Left ventricle myocardium inferior (tissue), 1 donor: ENCODE measurements at places on chromosomes 4 and X. TPM values are rescaled to one million over a fixed set of nuclear protein-coding genes. Genes with fewer than 3 reads are reported as not detected.
A peak's percentile ranks its signal among the peaks of the same experiment; 100 is the strongest.

DNA sequence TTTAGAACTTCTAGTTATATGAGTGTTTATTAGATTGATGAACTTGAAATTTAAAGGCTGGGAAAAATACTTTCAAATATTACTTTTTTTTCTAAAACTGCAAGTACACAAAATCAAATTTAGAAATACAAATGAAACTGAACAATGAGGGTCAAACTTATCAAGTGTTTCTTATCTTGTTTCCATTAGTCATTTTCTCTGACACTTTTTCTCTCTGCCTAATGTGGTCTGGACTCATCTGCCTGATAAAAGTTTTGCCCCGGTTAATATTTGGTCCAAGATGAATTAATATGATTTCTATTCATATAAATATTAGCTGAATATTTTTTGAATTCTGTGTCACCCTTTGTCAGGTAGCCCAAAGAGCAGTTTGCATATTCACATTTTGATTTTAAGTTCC, 8.7 kb upstream of the HPGDS start:
- DNase-seq: no peak

DNA sequence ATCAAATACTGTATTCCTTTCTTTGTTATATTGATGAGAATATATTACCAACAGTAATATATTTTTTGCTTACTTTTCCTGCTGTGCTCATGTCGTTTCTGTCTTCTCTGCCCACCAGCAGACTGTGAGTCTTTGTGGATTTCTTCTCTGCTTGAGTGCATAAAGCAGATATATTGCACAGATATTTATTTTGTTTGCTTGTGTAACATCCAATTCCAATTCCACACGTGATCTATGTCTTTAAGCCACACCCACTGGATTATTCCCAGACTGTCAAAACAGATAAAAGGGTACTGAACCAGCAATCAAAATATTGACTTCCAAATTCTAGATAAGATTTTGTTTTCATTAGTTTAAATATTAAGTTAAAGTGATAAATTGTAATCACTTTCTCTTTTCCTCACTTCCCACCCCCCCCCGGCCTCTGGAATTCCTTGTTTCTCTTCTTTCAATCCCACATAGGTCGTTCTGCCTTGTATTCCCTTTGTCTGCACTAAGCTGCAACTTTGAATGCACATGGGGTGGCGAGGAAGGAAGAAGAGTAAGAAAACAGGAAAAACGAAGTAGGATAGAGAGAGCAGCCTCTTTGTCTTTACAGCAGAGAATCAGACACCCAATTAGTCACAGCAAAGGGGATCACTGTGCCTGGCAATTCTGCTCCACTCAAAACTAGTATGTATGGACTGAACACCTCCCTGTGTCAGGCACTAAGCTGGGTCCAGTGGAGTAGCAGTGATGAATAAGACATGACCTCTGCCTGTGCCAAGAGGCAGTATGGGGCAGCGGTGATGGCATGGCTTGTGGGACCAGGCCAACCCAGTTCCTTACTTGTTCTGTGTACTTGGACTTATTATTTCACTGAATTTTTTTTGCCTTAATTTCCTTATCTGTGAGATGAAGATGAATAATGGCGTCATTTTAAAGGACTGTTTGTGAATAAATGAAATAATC, at the start of gene ADH1B:
Gene ADH1B, minus strand, starts transcription at position 161 of the 951 bp plus-strand sequence. Its CDS starts 70 bp downstream, at position 91.
- no peak for DNase-seq

GRCh38 chr4:145182222-145182621, 1.8 kb upstream of the OTUD4 start:
- no peak for DNase-seq

GRCh38 chrX:40107291-40108161, 9.8 kb upstream of the BCOR start:
- peak; percentile 51 for DNase-seq

- no peak for DNase-seq
These were observed 38.2 kb downstream of the NLGN3 start for GRCh38 chrX:71182871-71183270.

DNA sequence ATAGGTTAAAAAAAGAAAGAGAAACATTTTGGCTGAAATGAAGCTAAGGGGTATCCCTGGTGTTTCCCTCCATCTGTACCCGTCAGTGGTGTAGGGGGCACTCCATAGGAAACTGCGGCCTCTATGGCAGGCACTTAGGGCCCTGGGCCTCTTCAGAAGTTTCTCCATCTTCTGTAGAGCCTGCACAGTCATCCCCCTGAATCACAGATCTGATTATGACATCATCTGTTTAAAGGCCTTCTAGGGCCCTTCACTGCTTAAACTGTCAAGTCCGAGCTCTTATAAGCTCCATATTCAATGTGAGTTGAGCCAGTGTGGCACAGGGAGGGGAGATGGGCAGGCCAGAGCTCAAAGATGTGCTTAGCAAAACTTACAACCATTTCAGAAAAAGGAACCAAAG, 241.3 kb downstream of the NR3C2 start:
- DNase-seq: no peak

DNA sequence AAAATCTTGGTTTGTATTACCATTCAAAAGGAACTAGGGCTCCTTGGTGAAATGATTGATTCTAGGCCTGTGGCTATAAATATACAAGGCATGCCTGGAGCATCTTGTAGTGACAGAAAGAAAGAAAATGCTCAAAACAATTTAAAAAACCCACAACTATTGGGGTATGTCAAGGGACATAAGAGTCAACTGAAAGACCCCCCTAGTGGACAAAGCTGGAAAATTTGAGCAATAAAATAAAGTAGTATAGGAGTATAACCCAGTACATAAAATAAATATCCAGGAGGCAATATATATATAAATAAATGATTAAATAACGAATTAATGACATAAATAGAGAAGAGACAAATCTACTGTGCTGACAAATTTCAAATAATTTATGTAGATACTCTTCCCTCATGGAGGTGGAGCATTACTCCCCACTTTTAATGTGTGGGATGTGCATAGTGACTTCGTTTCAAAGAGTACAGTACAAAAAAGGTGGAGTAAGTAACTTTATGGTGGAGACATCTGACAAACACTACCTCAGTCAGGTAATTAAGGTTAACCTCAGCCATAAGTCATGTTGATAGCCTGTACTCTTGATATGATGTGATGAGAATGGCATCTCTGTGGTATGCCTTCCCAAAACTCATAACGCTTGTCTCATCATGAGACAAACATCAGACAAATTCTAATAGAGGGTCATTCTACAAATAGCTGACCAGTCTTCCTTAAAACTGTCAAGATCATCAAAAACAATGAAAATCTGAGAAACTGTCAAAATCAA, 185.0 kb upstream of the GLRA2 start:
- DNase-seq: no peak

- DNase-seq: no peak
These were observed 245.3 kb upstream of the PITX2 start for GRCh38 chr4:110867981-110868720.

- no peak for DNase-seq
These were observed 287.6 kb downstream of the ARHGAP24 start for GRCh38 chr4:85762529-85762871.

GRCh38 chrX:74521961-74522751, 92.3 kb downstream of the RLIM start:
- DNase-seq: peak; percentile 22

DNA sequence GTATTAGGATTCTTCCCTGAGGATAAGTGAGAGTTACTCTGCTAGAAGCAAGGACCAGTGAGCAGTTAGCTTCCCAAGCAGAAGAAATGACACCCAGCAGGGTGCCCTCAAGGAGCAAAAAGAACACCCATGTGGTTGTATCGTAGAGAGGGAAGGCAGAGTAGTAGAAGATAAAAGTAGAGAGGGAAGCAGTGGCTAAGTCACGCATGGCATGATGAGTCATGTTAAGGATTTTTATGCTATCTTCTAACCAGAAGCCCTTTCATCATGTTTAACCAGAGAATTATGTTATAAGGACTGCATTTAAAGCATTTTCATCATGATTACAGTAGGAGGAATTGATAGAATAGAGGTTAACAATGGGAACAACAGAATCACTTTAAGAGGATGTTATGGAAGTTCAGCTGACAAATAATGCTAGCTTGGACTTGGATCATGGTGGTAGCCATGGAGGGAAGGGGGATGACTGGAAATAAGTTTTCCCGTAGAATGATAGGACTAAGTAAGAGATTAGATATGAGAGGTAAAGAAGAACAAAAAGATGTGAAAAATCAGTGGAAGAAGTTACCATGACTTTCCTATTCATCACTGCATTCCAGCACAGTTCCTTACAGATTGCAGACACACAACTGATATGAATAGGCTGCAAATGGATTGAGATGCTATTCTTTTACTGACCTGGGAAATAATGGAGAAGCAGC, 383.5 kb upstream of the INTU start:
- DNase-seq: no peak

DNA sequence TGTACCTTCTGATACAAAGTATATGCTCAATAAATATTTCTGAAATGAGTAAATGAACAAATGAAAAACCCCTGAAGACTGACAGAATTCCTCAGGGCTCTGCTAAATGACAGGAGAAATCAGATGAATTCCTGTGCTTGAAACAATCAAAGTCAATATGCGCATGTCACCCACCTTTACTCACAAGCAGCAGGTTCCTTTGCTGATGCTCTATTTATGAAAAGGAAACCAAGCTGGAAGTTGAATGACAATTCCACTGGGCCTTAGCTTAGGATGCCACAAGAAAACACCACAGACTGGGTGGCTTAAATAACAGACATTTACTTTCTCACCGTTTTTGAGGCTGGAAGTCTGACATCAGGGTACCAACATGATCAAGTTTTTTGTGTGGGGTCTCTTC, 477.5 kb upstream of the TEX13C start:
- DNase-seq: no peak

- no peak for DNase-seq
These were observed 8.0 kb upstream of the CPEB2 start for GRCh38 chr4:14994242-14994641.

GRCh38 chr4:139822391-139822790, 156.8 kb downstream of the MGST2 start:
- no peak for DNase-seq

DNA sequence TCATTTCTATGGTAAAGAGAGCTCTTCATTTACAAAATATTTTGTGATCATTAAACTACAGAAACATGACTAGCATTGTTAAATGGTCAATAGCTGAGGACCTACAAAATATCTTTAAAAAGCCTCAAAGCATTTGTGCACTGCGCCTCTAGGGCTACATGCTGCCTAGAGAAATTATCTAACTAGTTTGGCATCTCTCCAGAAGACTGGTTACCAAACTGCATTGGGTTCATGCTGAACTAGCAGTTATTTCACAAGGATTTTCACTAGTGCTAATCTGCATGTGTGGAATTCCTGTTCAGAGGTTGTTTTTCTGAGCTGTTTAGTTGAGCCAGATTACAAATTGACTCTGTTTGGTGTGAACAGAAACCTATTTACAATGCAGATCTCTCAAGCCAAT, 58.5 kb upstream of the PITX2 start:
- no peak for DNase-seq

DNA sequence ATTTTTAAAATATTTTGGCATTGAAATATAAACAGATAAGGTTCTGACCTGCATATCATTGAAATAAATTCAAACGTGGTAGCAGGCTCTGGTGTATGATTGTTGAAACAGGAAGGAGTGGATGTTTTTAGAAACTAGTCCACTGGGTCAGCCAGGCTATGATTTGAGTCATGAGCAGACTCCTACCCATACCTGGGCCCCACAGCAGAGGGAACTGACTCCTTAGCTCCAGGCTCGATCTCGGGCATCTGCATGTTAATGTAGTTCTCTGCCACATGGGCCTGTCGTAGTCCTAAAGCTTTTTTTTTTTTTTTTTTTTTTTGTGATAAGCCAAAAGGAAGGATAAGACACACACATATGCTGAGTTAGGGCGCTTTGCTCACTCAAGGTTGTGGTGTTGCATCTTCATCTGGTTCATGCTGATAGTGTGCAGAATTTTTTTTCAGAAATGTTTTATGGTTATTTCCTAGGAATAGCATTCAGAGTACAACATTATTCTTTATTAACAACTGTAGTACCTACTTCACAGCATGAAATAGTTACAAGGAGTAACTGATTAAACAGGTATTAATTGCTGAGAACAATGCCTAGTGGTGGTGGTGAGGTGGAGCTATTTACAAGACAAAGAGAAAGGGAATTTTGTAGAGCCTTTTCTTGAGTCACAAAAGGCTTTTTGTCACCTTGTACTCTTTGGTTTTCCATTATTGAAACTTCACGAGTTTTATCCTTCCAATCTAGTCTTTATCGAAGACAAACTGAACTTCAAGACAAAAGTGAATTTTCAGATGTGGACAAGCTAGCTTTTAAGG, 27.3 kb downstream of the OFD1 start:
- no peak for DNase-seq

DNA sequence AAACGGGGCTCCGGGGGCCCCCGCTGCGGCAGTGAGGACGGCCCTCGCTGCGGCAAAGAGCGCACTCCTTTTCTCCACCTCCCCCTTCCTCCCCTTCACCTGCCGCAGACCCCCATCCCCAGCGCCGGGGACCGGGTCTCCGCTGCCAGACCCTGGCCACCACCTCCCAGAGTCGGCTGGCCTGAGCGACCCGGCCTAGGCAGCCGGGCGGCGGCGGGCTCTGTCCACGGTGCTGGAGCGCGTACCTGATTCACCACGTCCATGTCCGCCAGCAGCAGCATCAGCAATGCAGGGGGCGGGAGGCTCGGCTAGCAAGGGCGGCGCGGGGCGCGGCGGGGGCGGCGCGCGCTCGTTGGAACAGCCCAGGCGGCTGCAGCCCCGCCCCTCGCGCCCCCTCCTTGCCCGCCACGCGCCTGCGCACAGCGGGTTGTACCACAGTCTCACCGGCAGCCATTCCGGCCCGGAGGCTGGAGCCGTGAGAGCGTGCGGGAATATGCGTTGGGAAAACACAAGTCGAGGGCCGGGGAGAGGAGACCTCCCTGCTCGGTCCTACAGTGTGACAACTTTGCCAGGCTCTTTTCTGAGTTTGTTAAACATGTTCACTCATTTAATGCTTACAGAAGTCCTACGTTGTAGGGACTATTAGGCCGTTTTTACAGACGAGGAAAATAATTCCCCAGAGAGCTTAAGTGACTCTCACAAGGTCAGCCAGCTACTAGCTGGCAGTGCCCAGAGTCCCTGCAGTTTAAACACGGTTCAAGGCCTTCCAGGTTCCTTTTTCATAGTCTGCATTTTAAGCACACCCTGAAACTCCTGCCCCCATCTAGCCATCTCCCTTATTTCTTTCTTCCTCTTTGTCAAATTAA, at the start of gene SYP:
Gene SYP, minus strand, starts transcription at position 288 of the 866 bp plus-strand sequence. Its CDS starts 7 bp downstream, at position 281.
- peak; percentile 88 for DNase-seq

The SFRP2 gene
- 0.14 TPM for total RNA-seq

The TMPRSS11B gene
- not detected for total RNA-seq

The SMIM10 gene
- total RNA-seq: 4.9 TPM

The ERVMER34-1 gene
- total RNA-seq: 3.9 TPM

The TMEM156 gene
- not detected for total RNA-seq

The ZNF732 gene
- total RNA-seq: not detected

The TLR2 gene
- 2.8 TPM for total RNA-seq

The RNF128 gene
- total RNA-seq: 0.36 TPM

The CSAG2 gene
- total RNA-seq: not detected

The CPLX1 gene
- total RNA-seq: 4.8 TPM

The FRMPD4 gene
- 2.8 TPM for total RNA-seq

The DUSP9 gene
- total RNA-seq: not detected

The DGAT2L6 gene
- total RNA-seq: not detected

The XPNPEP2 gene
- 1.3 TPM for total RNA-seq

The MGAT4D gene
- total RNA-seq: not detected
